ENCODE measurements at places on chromosomes 3 and 15. TPM values are rescaled to one million over a fixed set of nuclear protein-coding genes. Genes with fewer than 3 reads are reported as not detected.
A peak's percentile ranks its signal among the peaks of the same experiment; 100 is the strongest.

- no peak for DNase-seq
Measured at GRCh38 chr15:42133886-42134502, 22.4 kb downstream of the PLA2G4F start.

DUT gene
- total RNA-seq = 78.7 TPM

DNA sequence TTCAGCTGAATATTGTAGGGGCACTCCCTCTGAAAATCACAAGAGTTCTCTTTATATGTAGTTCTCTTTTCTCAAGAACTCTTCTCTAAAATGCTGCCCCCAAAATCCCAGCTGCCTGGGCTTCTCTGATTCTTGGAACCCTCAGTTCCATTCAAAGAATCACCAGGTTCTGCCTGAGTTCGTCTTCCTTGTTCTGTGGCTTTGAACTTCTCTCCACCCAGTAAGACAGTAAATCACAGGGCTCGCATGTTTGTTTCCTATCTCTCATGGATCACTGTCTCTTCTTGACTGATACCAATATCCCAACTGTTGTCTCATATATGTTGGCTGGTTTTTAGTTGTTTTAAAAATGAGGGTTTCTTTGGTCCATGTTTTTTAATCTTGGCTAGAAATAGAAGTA is 359.5 kb upstream of the CBLB start:
- DNase-seq = no peak

TGM4 gene
- 0.09 TPM for total RNA-seq

DNA sequence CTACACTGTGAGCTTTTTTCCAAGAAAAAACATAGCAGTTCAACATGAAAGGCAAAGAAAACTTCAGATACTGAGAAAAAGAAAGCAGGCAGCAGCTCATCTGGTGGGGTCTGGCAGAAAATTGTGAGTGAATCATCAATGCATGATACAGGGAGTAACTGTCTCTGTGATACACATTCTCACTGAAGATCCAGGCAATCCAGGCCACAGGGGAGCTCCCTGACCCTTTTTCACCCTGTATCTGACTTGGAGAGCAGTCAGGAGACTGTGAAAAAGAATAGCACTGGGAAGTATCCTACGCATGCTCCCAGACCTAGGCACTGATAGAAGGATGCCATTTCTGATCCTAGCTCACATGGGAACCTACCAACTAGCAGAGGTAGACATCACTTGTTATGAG is 269.8 kb downstream of the MBNL1 start:
- DNase-seq = no peak

MCTP2 gene
- 13.3 TPM for total RNA-seq

PIERCE2 gene
- 2.2 TPM for total RNA-seq

DNA sequence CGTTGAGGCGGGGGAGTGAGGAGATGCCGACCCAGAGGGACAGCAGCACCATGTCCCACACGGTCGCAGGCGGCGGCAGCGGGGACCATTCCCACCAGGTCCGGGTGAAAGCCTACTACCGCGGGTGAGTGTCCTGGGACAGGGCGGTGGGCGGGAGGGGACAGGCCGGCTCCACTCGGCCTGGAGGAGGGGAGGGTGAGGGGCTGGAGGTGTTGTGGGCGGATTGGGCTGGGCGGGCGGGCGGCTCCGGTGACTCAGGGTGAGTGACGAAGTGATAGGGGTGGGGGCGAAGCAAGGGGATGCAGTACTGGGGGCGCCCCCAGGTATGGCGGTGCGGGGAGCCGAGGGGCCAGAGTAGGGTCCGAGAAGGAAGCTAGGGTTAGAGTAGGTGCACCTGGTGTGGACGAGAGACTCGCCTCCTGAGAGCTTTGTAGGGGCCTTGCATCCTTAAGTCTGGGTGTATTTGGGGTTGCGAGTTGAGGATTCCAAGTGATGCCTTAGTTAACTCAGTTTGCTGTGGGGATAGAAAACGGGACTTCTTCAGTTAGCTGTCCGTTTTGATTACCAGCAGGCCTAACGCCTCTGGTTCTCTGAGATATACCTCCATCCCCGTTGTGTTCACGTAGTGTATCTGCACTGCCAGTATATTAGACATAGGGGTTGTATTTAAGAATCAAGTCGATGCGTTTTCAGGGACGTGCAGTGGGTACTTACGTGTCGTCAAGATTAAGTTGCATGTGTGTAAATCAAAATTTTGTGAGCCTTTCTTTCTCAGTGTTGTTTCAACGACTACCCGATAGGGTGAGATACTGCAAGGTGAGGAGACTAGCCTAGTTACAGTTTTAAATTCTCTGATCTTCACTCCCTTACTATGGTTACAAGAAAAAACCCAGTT is 670 bp downstream of the PRKCI start:
- peak; percentile 22 for DNase-seq

HRG gene
- not detected for total RNA-seq

DNA sequence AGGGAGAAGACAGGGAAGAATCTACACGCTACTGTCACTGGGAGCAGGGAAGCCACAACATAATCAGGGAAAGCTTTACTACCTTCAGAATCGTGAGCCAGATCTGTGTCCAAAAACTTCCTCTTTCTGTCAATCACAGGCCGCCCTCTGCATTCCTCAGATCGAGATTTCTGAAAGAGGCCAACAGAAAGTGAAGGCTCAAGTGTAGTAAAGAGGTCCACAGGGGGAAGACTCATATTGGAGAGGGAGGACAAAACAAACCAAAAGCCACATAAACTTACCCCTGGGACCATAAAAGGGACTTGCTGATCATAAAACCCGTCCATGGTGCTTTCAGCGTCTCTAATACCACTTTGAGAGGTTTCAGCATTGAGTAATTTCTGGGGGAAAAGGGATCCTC is 3.3 kb downstream of the ETV5 start:
- no peak for DNase-seq

STAB1 gene
- 0.66 TPM for total RNA-seq

DNA sequence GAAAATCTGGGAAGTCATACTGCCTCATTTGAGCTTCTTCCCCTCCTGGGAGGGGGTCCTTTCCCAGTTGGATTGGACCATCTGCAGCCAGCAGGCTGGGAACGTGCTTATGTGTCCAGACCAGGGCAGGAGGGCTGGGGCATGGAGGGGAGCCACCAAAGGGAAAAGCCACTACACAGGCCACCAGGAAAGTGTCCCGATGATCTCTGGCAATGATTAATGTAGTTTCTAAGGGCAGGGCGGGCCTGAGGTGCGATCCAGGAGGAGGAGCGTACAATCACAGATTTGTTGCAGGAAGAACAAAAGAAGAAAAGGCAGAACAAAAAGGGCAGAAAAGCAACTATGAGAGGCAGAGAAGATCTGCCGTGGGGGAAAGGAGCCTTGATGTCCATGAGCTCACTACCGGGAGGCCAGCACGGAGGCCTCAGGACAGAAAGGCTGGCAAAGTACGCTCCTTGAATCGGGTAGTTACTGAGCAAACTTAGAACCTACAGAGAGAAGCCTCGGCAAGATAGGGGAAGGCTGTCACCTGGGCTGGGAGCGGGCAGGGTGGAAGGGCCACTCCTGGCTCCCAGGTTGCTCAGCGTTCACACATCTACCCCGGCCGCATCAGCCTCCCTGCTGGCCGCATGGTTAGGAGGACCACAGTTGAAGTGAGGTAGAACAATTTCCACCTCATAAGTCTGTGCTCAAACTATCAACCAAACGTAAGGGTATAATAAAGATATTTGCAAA is 79.5 kb upstream of the PCSK6 start:
- no peak for DNase-seq

ZPLD1 gene
- total RNA-seq = not detected

GP5 gene
- 0.11 TPM for total RNA-seq

ROPN1 gene
- not detected for total RNA-seq

- DNase-seq = no peak
Measured at GRCh38 chr15:33492434-33493052, 181.8 kb downstream of the RYR3 start.

POU1F1 gene
- total RNA-seq = not detected

DNA sequence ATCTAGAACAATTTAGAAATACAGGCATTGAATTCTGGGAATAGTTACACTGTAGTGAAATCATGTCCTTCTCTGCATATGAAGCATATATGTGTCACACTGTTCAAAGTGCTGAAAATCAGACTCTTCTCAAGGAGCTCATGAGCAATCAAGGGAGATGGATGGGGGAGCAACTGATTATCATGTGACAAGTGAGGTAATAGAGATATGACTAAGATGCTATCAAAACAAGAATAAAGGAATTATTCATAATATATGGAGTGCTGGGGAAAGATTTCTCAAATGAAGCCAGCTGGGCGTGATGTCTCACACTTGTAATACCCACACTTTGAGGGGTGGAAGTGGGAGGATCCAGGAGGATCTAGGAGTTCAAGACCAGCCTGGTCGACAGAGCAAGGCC is 74.9 kb upstream of the CHRNB4 start:
- DNase-seq = no peak

DNA sequence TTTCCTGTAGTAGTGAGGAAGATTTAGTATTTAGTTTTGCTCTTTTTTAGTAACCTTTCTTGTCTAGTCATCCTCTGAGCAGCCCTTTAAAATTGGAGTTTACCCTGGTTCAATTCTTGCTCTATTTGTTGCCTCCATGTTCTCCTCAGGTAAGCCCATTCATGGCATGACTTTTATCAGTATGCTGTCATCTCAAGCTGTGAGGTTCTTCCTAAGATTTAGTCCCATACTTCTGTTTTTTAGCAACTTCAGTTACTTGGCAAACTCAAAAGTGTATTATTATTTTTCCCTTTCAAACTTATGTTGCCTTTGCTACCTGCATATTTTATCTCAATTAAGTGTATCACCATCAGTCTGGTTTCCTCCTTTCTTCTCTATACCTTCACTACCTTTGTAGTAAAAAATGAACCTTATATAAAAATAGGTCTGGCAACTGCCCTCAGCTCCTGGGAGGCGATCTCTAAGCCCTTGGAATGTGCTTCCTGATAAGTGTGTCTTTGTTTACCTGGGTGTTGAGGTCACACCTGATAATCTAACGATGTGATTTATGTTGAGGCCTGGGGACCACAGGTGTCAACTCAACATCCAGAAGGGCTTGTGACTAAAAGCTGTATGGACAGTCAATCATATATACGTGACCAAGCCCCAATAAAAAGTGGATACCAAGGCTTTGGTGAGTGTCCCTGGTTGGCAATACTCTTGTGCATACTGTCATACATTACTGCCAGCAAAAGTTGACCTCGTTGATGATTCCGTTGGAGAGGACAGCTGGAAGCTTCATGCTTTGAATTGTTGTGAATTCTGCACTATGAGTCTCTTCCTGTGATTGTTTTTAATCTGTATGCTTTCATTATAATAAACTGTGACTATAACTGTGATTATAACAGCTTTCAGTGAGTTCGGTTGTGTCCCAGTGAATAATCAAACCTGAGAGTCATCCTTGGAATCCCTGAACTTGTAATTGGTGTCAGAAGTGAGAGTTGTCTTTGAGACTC is 3.9 kb downstream of the NSUN3 start:
- no peak for DNase-seq

PRRT3 gene
- 8.3 TPM for total RNA-seq

- no peak for DNase-seq
Measured at GRCh38 chr15:73585871-73586654, 47.1 kb downstream of the NPTN start.

DNA sequence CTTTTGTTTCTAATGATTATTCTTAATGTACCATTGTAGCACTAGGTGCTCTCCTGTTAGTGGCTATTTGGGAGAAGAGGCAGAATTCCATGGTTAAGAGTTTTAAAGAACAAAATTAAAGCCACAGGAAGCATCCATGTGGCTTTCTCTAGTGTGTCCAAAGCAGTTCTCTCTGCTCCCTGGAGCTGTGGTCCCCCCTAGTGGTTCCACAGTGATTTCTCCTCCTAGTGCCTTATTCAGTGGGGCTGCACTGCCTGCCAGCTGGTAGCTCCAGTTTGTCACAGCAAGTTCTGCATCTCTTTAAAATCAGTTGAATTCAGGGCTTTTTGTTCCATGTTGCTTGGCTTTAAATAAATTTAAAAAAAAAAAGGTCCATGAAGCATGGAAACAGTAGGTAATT is 39.6 kb upstream of the FAM98B start:
- no peak for DNase-seq

GRCh38 chr15:81024936-81025335 is 24.2 kb downstream of the TLNRD1 start:
- no peak for DNase-seq

- DNase-seq = no peak
Measured at GRCh38 chr3:28867836-28868235, 413.0 kb upstream of the RBMS3 start.

TRIM69 gene
- 17.5 TPM for total RNA-seq

DNA sequence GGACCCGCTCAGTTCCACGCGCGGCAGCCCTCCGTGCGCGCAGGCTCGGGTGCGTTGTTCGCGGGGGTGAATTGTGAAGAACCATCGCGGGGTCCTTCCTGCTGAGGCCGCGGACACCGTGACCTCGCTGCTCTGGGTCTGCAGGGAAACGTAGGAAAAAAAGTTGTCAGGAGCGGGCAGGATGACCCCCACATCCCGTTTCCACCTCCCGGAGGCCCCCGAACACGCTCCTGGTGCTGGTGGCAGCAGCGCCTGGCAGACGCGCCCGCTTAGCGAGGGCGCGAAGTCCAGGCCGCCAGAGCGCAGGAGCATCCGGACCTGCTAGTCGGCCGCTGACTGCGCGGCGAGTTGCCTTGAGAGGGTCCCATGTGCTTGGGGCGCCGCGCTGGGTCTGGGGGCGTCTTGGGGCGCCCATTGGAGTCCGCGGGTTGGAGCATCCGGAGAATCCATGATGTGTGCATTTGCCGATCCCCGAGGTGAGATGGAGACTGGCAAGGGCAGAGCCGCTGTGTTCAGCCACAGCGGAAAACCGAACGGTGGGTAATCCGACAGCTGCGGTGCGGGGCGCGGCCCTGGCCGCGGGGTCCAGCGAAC is 520 bp downstream of the GREM1 start:
- no peak for DNase-seq

- no peak for DNase-seq
Measured at GRCh38 chr3:17982211-17982880, 239.9 kb upstream of the TBC1D5 start.

DNA sequence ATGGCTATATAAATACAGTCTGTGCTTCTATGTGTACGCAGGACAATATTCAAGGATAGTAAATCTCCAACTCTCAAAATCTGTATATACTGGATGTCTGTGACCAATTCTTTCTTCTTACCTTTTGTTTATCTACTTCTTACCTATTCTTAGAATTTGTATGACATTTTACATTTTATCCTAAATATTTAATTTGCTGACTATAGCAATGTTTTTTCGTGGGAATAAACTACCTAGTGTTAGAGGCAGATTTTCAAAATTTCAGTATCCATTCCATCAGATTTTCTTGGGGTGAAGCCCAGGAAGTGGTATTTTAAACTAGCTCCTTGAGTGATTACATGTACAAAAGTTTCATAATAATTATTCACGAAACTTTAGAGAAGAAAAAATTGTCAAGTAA is 334.5 kb upstream of the BCHE start:
- DNase-seq = no peak

KLF15 gene
- 1.1 TPM for total RNA-seq

DNA sequence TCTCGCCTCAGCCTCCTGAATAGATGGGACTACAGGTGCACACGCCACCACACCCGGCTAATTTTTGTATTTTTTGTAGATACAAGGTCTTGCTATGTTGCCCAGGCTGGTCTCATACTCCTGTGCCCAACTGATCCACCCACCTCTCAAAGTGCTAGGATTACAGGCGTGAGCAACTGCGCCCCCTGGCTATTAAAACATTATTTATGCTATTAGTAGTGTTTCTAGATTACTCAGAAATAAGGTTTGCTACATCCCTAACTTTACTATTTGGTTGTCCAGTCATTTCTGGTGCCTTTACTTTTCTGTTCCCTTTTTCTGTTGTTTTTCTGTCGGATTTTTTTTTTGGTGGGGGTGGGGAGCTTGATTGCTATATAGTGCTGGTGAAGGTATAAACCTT is 393.6 kb upstream of the TPM1 start:
- DNase-seq = no peak

Measured in mesothelial cell of epicardium (in vitro differentiated cells).